ENCODE measurements at places on chromosomes 2 and 18.

DNA sequence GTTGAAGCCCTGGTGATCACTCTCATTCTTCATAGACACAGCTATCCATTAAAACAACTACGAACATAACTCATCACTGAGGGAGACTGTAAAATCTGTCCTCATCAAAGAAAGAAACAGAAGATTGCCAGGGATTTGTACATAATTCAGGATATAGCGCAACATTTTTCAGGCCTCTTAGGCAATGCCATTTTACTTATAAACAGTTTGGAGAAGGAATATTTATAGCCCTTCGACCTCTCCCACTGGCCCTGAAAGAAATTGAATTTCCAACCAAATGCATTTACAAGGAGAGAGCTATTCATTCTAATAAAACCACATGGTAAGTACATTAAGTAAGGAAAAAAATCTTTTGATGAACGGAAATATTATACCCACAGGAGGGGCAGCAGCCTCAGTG lies 295.0 kb downstream of the RAD51AP2 start:
- no peak for DNase-seq

DNA sequence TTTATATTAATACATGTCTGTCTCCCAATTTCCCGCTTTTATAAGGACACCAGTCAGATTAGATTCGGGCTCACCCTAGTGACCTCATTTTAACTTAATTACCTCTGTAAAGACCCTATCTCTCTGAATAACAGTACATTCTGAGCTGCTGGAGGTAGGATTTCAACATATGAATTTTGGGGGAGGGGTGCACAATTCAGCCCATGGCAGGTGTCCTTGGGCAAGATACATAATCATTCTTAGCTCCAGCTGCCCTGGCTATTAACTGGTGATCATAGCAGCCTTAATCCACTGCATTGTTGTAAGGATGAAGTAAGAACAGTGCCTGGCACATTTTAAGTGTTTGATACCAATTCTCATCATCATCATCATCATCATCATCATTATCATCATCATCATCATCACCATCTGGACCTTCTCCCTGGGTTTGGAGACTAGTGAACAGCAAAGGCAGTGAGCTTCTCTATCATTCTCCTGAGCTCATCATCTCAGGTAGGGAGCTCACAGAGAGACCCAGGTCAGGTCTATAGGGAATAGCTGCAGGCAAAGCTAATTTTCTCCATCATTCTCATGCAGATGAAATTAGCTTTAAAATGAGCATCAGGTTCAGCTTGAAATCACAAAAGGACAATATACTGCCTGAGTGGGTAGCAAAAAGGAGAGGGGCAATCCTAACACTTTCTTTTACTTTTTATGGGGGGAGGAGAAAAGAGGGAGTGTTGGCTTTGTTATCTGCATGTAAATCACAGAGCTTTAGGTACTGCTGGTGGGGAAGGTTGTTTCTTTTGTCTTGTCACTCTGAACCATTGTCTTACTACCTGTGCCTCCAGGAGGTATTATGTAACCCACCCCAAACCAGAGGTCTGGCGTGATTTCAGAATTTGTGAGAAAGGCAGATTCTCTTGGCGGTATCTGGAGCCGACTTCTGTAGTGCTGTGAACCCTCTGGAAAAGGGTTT lies 125.5 kb upstream of the SPRED2 start:
- no peak for DNase-seq

GRCh38 chr2:201798252-201798913 lies 8.0 kb upstream of the CDK15 start:
- DNase-seq = no peak

DNA sequence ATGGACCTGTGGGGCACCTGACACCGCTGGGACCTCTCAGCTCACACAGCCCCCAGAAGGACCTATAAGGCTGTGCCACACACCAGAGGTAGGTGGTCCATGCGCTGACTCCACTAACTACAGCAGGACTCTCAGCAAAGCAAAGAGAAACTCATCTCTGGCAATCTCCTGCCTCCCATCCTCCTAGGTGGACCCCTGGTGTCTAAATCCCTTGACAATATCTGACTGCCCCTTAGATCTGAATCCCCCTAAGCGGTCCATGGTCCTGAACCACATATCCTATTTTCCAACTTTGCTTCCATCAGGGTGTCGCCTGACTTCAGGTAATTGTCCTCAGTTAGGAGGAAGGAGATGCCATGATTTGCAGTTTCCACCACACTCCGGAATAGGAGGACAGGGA lies 282.6 kb downstream of the MYT1L start:
- no peak for DNase-seq

DNA sequence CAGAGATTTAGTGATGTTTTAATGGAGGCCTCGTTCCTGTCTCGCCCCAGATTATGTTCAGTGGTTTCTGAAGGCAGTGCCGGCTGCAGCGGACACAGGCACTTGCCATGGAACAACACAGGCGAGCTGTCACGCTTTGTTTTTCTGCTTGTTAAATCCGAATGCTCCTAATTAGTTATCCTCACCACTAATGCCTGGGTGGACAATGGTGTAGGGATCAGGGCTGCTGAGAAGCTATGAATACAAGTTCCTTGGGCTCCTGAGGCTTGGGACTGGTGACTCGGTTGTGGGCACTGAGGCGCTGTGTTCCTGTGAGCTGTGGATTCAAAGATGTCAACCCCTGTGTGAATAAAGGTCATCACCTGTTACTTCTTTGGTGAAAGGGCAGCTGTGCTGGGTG lies 123.5 kb downstream of the PLEKHM3 start:
- no peak for DNase-seq

- no peak for DNase-seq
Observed at GRCh38 chr18:55876254-55876653, 288.3 kb upstream of the TCF4 start.

Data from natural killer cell treated with Interleukin-12 subunit alpha and Interleukin-12 subunit beta and Interleukin-15 and Interleukin-18, amount 100 ng/mL, for 72 hours (primary cell).